ENCODE measurements at places on chromosomes 3 and 15.

GRCh38 chr3:176950743-176951142, 246.5 kb downstream of the TBL1XR1 start:
- DNase-seq: peak; percentile 59

GRCh38 chr3:77288348-77288747, 248.4 kb downstream of the ROBO2 start:
- no peak for DNase-seq

- DNase-seq: no peak
These were observed 10.4 kb upstream of the POLR2M start for GRCh38 chr15:57696146-57696545.

DNA sequence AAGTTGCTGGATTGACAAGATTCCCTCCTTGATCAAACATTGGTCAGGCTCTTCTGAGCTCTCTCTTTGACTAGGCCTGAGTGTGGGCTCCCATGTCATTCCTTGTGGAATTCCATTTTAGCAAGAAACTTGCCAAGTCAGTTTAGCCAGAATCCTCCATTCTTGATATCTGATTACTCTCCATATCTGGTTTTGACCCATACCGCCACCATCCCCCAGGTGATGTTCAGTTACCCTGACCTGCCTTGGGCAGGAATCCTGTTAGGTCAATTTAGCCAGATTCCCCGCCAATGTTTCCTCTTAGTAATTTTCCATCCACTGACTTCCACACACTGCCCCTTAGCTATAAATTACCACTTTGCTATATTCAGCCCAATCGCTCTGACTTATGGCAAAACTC, 1.0 kb upstream of the PCCB start:
- DNase-seq: no peak

DNA sequence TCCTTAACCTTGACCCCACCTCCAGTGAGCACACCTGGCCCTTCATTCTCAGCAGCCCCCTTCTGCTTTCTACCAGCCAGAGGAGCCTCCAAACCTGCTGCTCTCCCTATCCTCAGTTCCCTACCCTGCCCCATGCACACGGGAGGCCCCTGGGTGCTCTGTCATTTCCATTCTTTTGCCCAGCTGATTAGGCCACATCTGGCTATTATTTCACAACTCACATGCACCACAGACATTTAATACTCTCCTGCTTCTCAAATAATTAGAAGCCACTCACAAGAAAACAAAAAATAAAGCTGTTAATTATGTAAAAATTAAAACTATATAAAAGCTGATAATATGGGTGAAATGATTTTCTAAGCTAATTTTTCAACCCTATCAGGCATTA, 50.7 kb downstream of the MYLK start:
- no peak for DNase-seq

DNA sequence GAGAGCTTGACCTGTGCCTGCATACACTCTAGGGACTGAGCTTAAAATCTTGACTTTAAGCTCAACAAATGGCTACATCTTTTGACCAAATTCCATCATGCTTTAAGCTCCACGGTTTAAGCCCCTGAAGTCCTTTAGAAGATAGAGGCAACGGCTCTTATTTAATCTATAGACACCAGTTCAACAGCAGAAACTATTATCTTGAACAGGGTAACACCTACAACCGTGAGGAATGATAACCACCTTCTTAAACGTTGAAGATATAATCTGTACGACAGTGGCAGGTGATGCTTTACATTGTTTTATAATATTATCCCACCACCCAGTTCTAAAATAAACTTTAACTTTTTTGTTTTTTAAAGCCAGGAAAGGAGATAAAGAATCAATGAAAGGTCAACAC, 1007.8 kb downstream of the FHIT start:
- no peak for DNase-seq

DNA sequence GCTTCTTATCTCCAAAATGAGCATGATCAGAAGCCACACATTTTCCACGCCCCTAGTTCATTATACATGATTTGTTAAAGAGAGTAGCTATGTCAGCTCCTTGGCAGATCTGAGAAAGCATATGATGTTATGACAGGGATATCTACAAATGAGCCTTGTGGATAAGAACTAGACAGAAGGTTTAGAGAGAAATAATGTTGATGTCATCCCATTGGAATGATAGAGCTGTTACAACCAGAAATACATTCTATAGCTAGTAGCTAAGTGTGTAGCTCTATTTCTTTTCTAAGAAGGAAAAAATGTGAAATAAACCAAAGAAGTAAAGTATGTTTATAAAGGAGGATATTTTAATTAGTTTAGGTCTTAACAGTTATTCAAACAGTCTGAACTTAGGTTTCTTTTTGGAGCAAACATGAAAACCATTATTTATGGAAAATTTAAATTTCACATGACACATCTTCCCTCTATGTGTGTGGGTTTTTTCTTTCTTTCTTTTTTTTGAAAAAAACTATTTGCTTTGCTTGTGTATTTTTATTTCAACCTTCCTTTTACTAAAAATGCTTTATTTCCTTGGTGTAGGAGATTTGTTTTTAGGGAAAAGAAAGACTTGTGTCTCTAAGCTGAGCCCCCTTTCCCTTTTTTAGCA, 167.7 kb downstream of the GHSR start:
- peak; percentile 89 for DNase-seq

DNA sequence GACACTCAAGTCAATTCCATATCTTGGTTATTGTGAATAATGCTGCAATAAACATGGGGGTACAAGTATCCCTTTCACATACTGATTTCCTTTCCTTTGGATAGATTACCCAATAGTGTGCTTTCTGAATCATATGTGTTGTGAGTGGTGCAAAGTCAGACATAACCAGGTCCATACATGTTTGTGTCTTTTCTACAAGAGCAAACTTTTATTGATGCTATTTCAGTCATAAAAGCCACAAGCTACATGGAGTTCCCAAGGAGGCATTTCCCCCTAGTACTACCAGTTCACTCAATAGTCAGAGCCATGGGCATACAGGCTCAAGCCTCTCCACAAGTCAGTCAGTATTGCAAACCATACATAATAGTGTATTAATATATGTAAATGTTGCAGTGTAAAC, 10.1 kb downstream of the CEP63 start:
- no peak for DNase-seq

- DNase-seq: no peak
These were observed 305.1 kb downstream of the IGSF11 start for GRCh38 chr3:118729546-118729945.

DNA sequence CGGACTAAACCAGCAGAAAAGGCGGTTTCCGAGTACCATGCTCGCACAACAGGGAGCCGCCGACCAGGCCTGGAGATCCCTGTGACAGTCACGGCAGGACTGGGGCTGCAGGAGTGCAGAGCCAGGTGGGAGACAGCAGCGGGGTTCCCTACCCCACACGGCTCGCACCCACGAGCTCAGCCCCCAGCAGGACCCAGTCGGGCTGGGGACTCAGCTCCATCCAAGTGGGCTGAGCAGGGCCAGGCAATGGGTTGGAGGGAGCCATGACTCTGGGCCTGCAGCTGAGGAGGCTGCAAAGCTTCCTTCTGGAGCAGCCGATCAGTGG, 15.8 kb downstream of the XXYLT1 start:
- DNase-seq: no peak

DNA sequence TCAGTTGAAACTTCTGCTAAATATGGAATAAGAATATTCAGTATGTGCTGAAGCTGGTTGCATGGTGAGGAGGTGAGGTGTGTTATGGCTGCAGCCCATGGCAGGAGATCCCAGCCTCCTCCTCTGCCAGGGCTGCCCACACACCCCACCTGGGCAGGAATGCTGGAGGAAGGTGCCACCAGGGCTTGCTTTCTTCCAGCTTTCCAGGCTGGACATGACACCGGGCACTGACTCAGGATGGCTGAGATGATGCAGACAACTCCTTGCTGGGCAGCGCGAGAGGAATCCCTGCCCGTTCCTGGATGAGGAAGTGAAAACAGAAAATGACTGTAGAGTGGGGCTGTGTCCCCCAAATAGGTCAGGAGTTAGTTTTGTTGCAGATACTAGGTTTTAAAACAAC, 14.1 kb downstream of the GABRG3 start:
- DNase-seq: no peak

DNA sequence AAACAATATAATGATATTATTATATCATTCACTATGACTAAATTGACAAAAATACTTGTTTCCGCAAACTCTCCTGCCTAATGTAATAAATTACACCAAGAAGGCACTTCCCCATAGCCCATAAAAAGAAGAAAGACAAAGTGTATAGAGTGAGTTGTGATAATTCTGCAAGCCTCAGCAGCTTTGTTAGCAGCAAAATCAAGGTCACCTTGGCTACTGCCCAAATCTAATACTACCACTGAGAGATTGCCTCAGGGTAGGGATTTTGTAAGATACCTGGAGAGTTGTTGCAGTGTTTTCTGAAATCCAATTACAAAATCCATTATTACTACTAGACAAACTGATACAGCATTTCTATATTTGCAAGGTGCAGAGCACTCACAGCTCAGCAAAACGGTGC, 503.5 kb downstream of the FGF12 start:
- no peak for DNase-seq

DNA sequence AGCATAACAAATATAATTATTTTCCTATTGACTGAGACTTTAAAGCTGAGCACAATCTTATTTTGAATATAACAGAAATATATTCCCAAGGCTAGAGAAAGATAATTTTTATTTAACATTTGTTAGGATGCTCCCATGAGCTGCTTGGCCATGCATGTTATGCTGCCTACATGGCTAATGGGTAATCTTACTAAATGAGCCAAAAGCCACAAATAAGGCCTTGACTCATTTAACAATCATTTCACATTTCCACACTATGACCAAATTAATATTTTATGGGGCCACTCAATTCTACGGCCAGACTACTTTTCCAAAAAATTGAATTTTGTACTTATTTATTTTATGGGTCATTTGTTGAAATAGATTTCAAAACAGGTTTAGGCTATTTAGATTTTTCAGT, 141.7 kb downstream of the MEIS2 start:
- peak; percentile 49 for DNase-seq
